ENCODE measurements at places on chromosomes 6 and 20.

- no peak for DNase-seq
Observed at GRCh38 chr20:48603116-48603818, 224.5 kb downstream of the PREX1 start.

DNA sequence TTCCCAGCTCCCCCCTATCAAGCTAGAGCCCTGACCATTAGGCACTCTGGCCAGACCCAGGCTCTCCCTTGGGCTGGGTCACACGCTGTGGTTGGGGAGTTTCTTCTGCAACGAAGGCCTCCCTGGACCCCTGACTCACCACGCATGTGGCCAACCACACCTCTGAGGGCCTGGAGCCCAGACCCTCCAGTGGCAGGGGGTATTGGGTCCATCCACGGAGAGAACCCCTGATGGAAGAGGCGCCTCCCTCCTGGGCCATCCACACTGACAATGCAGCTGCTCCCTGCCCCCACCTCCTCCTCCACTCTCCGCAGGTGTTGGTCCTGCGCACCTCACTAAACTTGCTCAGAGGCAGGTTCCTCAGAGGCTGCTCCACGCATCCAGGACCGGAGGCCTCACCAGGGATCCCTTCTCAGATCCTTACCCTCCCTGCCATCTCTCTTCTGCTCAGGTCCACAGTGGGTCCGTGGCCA, 125.4 kb downstream of the RNASET2 start:
- DNase-seq: no peak

DNA sequence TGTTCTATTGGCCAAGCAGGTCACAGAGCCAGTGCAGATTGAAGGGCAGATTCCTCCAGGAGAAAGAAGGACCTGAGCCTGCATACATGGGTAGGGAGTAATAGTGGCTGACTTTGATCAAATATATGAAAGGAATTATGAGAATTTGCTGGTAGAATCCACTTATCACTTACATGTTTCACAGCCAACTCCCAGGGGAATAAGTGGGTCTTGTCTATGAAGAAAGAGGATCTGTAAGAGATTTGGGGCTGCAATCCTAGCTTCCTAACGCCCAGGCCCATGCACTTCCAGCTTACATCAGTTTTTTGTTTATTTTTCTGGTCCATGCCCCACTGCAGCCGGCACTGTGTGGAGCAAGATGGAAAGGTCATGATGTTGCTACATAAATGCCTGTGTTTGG, 107.9 kb upstream of the SYNDIG1 start:
- no peak for DNase-seq

- no peak for DNase-seq
Observed at GRCh38 chr6:53240139-53240538, 91.5 kb upstream of the GCM1 start.

DNA sequence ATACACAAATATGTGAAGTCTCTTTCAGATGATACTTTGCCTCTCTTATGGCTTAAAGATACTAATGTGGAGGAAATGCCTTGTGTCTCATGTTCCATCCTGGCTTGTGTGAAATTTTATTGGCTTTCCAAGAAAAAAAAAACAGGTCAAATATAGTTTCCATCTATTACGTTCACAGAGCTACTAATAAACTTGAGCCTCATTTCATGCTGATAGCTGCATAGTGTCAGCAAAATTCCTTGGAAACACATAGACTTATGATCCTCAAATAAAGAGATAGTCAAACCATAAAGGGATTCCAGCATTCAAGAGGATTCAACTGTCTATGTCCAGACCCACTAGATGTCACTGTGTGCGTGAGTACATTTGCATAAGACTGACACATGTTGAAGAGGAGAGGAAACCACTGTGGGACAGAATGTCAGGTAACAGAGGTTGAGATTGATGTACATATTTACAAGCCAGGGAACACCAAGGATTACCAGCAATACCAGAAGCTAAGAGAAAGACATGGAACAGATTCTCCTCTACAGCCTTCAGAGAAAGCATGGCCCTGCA, 266.6 kb downstream of the COL12A1 start:
- DNase-seq: no peak

DNA sequence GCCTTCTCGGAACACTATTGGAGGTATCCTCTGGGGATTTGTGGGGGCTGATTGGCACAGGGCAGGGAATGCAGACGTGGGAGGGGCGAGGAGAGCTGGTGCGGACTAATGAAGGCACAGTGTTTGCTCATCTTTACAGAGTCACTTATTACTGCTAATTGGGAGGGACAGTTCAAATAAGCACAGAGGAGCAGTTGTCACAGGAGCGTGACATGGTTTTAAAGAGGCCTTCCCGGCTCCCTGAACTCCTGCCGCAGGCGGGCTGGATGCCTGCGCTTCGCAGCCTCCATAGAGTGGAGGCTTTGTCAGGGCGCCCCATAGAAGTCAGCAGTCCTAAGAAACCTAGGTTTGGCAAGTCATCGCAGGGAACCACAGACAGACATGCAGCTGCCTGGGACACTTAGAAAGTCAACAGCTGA, 149.6 kb downstream of the LINC00237 start:
- no peak for DNase-seq

- no peak for DNase-seq
Observed at GRCh38 chr20:60634491-60635172, 617.4 kb upstream of the CDH4 start.

- DNase-seq: no peak
Observed at GRCh38 chr20:3679749-3680700, 1.8 kb downstream of the ADAM33 start.

DNA sequence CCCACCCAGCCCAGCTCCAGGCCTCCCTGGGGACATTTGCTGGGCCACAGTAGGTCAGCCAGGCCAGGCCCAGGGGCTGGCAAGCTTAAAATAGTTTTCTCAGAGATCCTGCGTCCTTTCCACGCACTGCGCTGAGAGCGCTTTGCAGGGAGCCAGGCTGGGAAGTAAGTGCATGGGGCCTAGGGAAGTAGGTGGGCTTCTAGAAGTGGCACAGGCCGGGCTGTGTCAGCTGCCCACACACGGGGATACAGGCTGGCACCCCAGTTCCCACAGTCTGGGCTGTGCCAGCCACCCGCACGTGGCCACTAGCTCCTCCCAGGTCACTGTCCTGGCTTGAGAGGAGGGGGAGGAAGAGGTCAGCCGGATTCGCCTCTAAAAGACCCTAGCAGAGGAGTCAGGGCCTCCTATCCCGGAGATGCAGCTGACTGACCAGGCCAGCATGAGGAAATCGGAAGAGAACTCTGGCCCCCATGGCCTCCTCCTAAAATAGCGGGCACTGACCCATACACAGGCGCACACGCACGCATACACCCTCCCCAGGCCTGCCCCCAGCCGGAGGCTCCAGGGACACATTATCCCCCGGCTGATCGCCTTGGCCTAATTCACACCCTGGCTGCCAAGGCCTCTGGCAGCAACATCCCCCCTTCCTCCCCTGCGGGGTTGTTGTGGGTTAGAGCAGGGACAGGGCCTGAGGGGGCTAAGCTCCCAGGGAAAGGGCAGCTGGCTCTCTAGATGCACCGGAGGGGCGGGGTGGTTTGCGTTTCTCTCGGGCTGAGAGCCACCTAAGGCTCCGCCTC, 5.4 kb downstream of the SLCO4A1 start:
- no peak for DNase-seq

DNA sequence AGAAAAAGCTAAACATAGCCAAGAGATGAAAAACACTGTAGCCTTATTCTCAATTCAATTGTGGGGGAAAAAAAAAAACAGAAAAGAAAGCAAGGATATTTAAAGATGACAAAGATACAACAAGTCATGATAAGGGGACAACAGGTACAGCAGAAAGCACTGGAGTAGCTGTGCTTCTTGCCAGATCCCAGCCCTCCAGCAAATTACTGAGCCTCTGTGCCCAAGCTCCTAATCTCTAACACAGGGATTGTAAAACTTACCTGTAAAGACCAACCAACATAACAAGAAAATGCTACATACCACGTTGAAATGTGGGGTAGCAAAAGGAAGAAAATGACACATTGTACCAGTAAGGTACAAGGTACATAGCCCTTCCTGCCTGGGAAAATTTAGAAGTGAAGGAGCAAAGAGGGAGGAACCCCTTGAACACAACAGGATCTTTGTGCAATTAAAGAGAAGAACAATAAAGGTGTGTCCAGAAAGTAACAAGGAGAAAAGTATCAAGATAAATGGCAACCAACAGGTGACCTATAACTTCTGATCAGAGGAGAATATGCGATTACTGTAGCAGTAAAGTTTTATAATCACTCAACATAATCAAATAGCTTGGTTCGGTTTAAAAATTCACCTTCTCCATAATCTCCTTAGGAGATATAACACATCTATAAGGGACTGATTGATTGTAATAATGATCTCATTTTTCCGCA, 30.6 kb downstream of the PREP start:
- DNase-seq: no peak

DNA sequence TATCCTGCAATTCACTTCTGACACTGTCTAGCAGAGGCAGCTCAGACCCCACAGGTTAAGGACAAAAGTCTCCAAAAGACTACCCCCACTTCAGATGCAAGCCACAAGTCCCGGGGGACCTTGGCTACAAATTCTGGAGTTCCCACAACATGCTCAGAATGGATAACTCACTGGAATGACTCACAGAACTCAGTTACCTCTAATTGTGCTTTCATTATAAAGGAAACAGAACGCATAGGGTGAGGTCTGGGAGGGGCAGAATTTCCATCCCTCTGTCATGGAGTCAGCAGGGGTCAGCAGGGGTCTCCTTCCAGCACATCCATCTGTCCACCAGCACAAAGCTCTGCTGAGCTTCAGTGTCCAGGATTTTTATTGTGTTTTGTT, 184.2 kb downstream of the CDH4 start:
- no peak for DNase-seq

DNA sequence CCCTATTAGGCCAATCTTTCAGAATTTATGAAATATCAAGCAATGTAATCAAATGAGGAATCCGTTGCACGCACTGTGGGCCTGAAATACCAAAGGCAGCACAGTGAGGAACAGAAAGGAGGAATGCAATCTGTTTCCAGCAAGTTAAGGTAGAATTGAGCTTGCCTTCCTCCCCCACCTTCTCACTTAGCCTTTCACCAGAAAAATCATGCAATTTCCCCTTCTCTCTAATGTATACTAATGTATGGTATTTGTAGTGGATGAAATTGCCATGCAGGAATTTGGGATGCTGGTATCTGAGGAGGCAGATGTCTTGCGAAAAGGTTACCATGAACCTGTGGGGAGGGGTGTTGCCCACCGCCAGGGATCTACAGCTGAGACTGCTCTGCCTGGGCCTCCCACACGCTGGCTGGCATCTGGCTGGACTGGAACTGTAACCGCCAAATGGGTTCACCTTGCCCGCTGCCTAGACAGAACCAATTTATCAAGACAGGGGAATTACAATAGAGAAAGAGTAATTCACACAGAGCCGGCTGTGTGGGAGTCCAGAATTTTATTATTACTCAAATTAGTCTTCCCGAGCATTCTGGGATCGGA, 222.4 kb upstream of the MYLIP start:
- DNase-seq: no peak

GRCh38 chr6:7542065-7542873, 798 bp downstream of the DSP start:
- DNase-seq: no peak

DNA sequence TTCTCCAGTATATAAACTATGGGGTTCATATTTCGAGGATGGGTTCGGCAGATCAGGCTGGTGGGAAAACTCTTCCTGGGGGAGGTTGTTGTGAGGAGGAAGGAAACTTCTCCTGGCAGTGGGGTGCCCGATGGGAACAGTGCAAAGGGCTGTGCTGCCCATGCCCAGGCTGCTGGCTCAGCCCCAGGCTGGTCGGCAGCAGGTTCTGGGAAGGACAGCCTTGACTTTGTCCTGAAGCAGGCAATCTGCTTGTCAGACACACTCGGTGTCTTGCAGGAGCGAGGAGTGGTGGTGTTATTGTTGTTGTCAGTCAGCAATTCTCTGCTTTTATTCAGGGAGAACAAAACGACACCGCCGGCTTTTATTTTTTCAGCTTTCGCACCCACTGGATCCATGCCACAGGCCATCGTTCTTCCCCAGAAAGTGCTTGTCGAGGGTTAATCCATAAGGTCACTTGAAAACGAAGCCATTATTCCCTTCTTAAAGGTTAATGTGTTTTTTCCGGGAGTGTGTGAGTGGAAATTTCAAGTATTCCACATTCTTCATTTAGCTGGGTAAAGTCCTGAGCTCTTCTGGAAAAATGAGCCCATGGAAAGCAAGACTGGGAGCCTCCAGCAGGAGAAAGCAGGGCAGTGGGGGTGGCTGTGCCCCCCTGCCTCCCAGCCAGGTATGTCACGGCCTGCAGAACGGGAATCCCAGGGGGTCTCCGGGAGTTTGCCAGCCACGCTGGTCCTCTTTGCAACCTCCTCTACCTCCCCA, 57.0 kb upstream of the STX16 start:
- no peak for DNase-seq

- no peak for DNase-seq
Observed at GRCh38 chr6:90375681-90376439, 79.2 kb upstream of the BACH2 start.

GRCh38 chr6:2718334-2719092, 32.2 kb downstream of the MYLK4 start:
- DNase-seq: no peak

All from T-helper 9 cell (primary cell).